ENCODE measurements at places on chromosomes 11 and 22.

DNA sequence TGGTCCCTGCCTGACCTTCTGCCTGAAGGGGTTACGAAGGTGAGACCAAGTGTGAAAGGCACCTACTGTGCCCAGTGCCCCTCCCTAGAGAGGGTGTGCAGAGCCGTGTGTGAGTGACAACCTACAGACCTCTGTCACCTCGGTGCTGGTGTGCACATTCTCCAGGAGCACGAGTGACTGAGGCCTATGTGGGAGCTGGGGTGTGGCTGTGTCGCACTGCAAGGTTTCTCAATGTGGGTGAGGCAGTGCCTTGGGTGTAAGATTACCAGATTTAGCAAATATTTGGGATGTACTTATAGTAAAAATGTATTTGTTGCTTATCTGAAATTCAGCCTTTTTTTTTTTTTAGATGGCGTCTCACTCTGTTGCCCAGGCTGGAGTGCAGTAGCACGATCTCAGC, 5.6 kb downstream of the STARD10 start:
- DNase-seq, result no peak

- DNase-seq, result no peak
Observed at GRCh38 chr11:1656670-1657069, 27.1 kb downstream of the KRTAP5-5 start.

- DNase-seq, result no peak
Observed at GRCh38 chr22:24406322-24407277, 20.8 kb upstream of the ADORA2A start.

GRCh38 chr22:38033522-38034277, 23.5 kb upstream of the PICK1 start:
- DNase-seq, result no peak

DNA sequence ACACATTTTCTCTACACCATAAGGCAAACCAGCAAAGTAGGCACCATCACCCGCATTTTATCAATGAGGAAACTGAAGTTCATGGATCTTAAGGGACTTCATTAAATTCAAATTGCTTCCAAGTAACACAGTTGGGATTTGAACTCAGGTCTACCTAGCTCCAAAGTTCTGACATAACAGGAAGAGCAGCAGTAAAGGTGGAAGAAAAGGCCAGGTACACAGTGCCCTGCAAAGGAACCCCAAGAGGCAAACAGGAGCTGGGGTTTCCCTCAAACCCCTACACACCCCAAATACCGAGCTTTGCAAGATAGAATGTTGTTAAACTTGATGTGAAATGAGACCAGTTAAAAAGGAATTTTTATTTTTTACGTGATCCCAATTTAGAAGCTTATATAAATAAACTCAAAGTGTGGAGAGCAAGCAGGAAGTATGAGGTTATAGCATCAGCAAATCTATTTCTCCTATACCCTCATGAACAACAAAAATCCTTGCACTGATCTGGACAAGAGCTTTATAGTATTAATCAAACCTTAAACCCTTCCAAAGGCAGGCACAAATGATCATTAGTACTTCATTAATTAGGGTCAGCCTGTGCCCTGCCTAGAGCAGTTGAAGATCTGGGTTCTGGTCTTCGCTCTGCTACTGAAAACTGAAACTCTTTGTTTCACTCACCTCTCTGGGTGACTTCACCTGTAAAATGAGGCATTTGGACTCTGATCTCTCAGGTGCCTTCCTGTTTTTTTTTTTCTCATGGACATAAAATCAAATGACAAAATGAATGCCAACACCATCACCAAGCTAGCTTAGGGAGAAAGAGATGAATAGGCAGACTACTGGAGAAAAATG, 36.5 kb downstream of the SYTL2 start:
- DNase-seq, result peak; percentile 49

GRCh38 chr22:41181349-41182241, 23.5 kb upstream of the L3MBTL2 start:
- DNase-seq, result peak; percentile 73

DNA sequence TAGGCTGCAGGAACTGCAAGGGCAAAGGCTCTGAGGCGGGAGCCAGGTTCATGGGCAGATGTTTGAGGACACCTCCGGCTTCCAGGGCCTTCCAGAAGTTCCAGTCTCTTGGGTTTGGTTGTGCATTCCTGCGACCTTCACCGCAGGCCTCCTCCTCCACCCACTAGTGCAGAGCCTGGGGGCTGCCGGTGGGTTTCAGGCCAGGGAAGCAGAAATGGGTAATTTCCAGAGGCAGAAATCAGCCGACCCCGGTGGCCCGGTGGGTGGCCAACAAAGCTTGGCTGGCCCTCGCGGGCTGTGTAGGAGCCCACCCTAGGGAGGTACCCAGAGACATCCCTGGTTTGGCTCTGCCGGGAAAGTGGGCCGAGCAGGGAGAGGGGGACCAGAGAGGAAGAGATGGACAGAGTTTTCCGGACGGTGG, 417 bp upstream of the PHETA2 start:
- DNase-seq, result no peak

- DNase-seq, result no peak
Observed at GRCh38 chr11:71530602-71531001, 3.5 kb downstream of the KRTAP5-7 start.

- no peak for DNase-seq
Observed at GRCh38 chr22:31537019-31537535, 40.7 kb downstream of the SFI1 start.

GRCh38 chr11:86934926-86935579, 20.1 kb downstream of the FZD4 start:
- no peak for DNase-seq

GRCh38 chr11:12472401-12473005, 95.1 kb downstream of the PARVA start:
- no peak for DNase-seq

GRCh38 chr11:122268601-122269130, 152.7 kb upstream of the BLID start:
- peak; percentile 47 for DNase-seq

All from LoVo (cell line).